Activated CD4-positive, CD25-positive, alpha-beta regulatory T cell (primary cell): ENCODE measurements at places on chromosomes 6 and 20.

DNA sequence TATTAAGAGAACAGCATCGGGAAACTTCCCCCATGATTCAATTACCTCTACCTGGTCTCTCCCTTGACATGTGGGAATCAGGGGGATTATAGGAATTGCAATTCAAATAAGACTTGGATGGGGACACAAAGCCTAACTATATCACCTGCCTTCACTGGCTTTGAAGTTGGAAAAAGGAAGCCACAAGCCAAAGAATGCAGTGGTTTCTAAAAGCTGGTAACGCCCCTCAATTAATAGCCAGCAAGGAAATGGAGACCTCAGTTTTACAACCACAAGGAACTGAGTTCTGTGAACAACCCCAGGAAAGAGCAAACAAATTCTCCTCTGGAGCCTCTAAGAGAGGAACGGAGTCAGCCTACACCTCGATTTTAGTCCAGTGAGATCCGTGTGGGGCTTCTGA, 244.1 kb downstream of the TFAP2A start:
- DNase-seq: no peak

GRCh38 chr6:43247114-43247999, 4.1 kb downstream of the TTBK1 start:
- DNase-seq: peak; percentile 68

- no peak for DNase-seq
These were observed 84.9 kb upstream of the SIM1 start for GRCh38 chr6:100549406-100550167.

DNA sequence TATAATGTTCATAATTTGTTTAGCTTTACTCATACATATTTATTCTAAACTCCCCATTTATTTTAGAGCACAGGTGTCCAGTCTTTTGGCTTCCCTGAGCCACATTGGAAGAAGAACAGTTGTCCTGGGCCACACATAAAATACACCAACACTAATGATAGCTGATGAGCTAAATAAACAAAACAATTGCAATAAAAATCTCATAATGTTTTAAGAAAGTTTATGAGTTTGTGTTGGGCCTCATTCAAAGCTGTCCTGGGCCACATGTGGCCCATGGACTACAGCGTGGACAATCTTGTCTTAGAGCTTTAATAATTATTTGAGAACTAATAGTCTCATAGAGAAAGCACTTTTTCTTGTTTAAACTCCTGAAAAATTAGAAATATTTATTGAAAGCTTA, 131.3 kb downstream of the MYO6 start:
- no peak for DNase-seq

DNA sequence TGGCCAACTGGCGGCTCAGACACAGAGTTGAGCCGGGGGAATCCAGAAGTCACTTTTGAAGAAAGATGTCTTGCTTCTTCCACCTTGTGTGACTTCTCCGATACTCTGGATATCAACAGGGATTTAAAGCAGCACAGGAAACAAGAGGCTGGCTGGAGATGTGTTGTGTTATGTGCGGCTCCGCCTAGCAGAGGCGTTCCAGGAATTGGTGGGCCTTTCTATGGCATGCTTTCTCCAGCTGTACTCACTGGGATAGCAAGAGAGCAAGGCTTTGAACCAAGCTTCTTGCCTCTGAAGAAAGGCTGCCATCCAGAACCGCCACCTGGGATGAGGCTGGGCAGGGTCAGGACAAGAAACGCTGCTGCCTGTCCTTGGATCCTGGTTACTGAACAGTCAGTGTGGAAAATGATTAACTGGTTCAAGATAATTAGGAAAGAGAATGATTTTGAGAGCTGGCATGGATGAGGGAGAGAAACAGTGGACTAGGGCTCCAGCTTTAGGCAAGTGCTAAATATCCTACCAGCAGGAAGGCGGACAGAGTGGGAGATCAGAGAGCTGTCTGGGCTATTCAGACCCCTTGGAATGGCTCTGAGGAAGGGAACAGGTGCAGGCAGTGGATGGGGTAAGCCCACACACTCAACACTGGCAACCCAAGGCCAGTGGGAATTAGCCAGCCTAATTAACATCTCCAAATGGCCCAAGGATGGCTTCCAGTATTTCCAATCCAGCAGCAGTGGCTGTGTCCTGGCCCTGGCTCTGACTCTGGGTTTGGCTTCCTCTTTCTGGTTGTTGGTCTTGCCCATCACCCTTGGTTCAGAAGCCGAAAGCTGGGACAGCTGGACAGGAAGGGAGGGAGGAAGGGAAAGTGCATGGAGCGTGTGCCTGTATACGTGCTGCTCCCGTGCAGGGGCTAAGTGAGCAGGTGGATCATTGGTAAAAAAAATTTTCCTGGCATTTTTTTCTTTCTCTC, 31.9 kb downstream of the INSM1 start:
- DNase-seq: no peak

DNA sequence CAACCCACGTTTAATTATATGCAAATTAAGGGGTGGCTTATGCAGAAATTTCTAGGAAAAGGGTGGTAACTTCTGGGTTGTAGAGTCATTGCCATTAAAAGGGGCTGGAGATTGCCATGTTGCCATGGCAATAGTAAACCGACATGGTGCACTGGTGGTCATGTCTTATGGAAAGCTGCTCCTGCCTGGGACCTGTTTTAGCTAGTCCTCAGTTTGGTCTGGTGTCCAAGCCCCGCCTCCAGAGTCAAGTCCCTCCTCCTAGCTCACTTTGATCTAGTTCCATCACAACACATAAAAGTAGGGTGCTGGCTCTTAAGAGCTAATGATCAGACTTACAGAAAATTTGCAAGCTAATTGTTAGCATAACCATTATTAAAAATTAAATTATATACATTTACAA, 5.3 kb downstream of the SLC22A2 start:
- no peak for DNase-seq

- DNase-seq: no peak
These were observed 41.7 kb downstream of the PLN start for GRCh38 chr6:118589649-118590365.

DNA sequence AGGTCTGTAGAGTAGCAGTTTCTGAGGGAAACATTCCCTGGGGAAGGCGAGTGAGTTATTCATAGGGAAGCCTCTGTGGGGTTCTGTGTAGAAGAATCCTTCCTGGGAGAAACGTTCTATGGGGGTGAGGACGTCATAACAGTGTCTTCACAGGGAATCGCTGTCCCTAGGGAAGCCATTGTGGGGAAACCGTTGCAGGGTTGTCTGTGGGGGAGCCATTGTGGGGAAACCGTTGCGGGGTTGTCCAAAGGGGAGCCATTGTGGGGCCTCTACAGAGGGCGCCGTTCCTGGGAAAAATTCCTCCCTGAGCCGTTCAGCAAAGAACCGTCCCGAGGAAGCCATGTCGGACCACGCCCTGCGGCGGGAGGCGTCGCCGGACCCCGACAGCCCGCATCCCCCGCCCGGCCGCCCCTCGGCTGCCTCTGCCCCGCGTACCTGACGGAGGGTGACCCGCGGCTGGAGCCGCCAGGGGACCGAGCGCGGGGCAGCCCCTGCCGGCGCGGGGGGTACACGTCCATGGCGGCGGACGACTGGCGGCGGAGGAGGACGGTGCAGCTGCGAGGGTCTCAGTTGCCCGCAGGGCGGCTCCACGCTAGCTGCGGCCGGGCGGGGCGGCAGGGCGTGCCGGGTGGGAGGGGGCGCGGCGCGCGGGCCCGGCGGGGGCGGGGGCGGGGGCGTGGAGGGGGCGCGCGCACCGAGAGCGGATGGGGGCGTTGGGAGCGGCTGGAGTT, at the start of gene DNAAF9:
Gene DNAAF9 (minus strand): TSS at position 630 of the 731 bp plus-strand sequence. CDS start 112 bp downstream, at position 518.
- DNase-seq: peak; percentile 44

DNA sequence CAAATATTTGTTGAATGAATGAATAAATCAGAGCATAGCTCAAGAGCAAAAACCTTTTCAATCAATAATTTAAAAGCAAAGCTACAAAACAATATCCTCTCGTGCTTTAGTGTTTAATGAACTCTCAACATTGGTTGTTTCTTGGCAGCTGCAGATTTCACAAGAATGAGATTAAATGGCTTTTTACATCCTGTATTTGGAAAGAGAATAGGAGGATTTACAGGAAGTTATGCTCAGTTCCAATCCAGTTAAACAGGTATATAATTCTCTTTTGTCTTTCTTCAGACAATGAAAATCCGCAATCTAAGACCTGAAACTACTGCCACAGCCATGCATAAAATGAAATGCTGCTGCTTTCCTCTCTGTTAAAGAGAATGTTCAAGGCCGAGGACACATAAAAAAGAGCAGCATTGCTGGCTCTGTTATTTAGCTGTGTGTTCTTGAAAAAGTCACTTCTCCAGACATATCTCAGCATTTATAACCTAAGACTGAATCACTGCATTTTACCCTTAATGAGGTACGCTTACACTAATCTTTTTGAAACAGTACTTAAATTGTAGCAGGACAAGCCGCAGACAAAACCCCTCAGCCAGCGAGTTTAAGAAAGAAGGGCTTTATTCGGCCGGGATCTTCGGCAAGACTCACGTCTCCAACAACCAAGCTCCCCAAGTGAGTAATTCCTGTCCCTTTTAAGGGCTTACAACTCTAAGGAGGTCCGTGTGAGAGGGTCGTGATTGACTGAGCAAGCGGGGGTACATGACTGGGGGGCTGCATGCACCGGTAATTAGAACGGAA, 3.6 kb downstream of the C6orf52 start:
- no peak for DNase-seq

- DNase-seq: no peak
These were observed 33.2 kb upstream of the FAM83C start for GRCh38 chr20:35325401-35325800.

DNA sequence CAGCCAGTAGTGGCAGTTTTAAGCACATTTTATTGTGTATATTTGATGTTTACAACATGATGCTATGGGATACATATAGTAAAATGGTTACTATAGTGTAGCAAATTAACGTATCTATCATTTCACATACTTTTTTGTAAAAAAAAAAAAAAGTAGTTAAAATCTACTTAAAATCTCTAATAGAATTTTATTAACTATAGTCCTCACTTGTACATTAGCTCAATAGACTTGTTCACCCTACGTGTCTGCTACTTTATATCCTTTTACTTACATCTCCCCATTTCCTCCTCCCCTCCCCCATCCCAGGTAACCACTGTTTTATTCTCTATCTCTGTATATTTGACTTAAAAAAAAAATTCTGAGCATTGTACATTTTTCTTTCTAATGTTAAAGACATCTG, 23.0 kb downstream of the GTPBP2 start:
- no peak for DNase-seq

- DNase-seq: peak; percentile 21
These were observed at the start of gene TRERF1 for GRCh38 chr6:42451333-42452170. Gene TRERF1 (minus strand): TSS chr6:42451926. CDS start chr6:42269590, 182,336 bp downstream.

DNA sequence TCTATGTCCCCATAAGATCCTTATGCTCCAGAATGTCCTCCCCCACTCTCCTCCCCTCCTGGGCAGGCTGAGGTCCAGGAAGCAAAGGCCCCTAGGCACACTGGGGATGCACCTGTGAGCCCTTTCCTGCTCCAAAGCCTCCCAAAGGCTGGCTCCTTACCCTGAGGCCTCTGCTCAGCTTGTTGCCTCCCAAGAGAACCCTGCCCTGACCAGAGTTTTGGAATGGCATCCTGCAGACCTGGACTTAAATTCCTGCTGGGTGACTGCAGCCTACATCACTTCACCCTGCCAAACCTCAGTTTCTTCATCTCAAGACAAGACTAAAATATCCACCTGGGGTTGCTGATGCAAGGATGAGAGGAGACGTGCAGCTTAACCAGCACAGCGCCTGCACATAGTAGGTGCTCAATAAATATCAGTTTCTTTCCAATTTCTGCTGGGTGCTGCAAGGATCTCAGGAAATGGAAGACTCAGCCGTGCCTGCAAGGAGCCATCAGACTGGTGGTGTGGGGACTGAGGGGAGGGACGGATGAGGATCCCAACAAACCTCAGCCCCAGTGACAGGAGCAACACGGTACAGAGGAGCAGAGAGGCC, 2.1 kb upstream of the LBP start:
- no peak for DNase-seq

DNA sequence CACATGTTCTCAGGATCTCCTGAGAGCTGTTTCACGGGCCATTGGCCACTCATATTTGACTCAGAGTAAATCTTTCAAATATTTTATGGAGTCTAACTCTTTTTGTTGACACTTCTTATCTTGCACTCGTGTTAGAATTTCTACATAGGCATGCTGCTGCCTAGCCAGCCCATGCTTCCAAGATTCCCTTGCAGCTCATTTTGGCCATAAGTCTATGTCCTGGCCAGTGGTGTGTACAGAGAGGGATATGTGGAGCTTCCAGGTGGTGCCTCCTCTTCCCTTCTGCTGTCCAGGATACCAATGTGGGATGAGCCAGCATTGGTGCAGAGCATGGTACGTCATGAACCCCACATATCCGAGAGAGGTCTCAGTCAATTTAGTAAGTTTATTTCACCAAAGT, 522.6 kb downstream of the QKI start:
- DNase-seq: no peak

GRCh38 chr6:33418690-33419291, 884 bp upstream of the CUTA start:
- DNase-seq: no peak

DNA sequence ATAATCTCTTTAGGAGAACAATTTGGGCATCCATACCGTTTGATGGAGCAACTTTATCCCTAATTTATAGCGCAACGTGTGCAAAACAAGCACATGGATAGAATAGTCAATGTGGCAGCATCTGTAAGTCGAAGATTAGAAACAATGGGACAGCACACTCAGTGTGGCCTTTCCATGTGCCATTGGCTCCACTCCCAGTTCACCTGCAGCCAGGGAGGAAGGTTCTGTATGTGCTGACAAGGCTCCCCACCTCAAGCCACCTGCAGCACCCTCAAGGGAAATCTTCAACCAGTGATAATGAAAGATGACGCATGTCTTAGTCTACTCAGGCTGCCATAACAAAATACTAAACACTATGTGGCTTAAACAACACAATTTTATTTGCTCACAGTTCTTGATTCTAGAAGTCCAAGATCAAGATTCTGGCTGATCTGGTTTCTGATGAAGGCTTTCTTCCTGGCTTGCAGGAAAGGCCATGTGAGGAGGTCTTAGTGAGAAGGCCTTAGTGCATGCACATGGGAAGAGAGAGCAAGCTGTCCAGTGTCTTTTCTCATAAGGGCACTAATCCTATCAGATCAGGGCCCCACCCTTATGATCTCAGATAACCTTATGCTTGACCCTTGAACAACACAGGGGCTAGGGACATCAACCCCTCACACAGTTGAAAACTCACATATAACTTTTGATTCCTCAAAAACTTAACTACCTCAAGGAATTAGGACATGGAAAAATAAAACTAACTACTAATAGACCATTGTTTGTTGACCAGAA, 34.9 kb upstream of the SHLD1 start:
- no peak for DNase-seq

- no peak for DNase-seq
These were observed 97.3 kb downstream of the ANKRD60 start for GRCh38 chr20:58131151-58131550.

- DNase-seq: no peak
These were observed 72.3 kb upstream of the SYNCRIP start for GRCh38 chr6:85714893-85715530.

DNA sequence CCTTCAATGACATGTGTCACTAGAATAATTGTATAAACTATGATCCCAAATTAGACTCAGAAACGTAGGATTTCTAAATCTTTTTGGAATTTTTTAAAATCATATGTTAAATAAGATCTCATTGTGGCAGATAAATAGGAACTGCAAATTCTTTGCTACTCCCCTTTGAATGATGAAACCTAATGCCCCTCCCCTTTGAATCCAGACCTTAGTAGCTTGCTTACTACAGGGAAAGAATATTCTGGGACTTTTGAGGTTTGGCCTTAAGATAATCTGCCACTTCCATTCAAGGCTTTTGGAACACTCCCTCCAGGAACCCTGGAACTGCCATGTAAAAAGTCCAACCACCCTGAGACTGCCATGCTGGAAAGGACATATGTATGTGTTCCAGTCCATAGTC, 7.1 kb downstream of the TDP2 start:
- DNase-seq: no peak

- no peak for DNase-seq
These were observed 52.5 kb downstream of the MMUT start for GRCh38 chr6:49410564-49410963.
